Stimulated activated naive CD8-positive, alpha-beta T cell treated with anti-CD3 and anti-CD28 coated beads, Interleukin-15, amount 100 ng/mL, for 72 hours (primary cell): ENCODE measurements at places on chromosomes 1 and 21.

- no peak for DNase-seq
Observed at GRCh38 chr1:78339490-78339889, 151.3 kb upstream of the PTGFR start.

GRCh38 chr1:237670302-237670701 lies 220.4 kb downstream of the ZP4 start:
- DNase-seq, result no peak

DNA sequence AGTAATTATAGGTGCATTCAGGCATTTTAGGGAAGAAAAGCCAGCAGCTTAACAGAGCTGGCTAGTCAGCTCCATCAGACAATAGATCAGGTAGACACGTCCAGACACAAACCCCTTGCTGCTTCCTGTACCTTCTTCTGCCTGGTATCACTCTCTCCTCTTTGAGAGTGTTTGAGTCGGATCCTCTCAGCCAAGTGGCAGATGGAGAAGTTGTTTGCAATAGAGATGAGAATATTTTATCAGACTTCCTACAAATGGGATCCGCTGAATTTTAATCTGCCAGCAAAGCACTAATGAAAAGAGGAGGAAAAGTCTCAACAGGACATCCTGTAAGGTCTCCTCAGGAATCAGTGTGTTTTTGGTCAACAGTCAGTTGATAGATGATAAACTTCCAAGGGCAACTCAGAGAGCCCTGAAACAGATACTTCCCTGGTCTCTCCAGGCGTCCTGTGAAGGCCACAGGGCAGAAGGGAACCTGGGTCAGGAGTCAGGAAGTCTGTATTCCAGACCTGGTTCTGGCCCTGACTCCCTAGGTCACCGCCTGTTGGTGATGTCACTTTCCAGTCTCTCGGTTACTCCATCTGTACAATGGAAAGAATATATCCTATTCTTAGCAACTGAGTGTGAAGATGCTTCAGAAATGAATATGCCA lies 62.1 kb upstream of the PROX1 start:
- no peak for DNase-seq

- DNase-seq, result no peak
Observed at GRCh38 chr1:207836591-207837347, 74.2 kb downstream of the CD34 start.

- DNase-seq, result no peak
Observed at GRCh38 chr1:69163241-69163640, 404.5 kb upstream of the LRRC7 start.

DNA sequence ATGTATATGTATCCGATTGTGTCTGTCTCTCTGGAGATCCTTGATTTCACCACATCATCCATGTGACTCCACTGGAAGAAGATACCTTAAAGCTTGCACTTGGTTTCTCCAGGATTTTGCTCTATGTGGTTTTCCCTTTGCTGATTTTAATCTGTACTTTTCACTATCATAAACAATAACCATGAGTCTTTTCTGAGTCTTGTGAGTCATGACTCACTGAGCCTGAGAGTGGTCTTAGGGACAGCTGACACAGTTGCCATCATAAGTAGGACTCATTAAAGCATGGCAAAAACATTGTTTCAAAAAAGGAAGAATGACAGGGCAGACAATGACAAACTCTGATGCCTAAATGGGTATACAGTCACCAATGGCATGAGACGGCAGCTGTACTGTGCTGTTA lies 226.2 kb downstream of the AKT3 start:
- no peak for DNase-seq

GRCh38 chr1:160826546-160826945 lies 30.6 kb downstream of the LY9 start:
- no peak for DNase-seq

GRCh38 chr1:101152633-101153032 lies 84.2 kb upstream of the S1PR1 start:
- DNase-seq, result no peak

- DNase-seq, result no peak
Observed at GRCh38 chr1:27624467-27625178, 10.4 kb downstream of the FGR start.

DNA sequence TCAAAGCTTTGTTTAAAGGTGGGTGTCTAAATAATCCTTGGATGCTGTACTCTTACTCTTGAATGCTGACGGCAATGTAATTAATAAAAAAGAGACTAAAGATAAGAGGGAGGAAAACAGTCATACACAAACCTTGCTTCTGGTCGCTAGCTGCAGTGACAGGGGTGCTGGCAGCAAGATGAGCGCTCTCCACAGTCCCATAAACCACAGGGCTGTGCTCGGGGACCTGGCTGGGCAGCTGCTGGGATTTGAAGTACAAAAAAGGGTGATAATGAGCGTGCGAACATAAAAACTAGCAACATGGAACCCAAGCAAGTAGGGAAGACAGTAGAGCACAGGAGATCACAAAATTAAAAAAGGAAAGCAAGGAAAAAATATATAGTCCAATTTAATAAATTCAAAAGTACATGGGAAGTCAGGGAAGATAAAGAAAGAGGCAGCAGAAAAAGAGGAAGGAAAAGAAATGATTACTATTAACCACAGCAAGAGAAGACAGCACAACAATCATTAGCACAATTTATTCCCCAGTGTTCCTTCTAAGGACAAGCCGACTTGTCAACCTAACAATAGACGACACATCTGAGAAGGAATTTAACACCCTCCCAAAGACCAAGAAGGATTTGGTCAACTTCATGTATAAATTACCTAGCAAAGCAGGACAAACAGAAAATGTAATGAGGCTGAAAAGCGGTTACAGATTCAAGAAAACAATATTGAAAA lies 162.9 kb upstream of the HP1BP3 start:
- no peak for DNase-seq

DNA sequence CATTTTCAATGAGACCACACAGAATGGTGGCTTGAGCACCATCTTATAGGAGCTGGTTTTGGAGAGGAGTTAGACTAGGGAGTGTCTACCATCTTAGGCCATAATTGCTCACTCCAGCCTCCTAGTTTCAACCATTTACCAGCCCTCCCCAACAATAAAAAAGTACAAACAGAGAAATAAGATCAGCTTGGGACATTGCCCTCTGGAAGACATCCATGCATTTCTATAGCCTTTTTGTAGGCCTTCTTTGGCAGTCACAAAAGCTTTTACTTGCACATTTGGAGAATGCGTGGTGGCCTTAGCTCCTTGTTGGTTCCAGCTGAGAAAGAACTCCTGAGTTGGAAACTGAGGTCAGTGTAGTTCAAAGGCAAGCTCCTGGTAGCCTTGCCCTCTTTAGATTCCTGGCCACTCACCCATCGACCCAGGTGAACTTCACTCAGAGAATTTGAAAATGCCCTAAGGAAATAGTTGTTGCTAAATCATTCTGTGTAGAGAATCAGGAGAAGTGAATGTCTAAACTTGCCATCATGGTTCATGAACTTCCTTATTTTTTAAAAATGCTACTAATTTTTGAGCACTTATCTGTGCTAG lies 301.7 kb upstream of the PROX1 start:
- no peak for DNase-seq

GRCh38 chr1:198848206-198848605 lies 209.4 kb downstream of the PTPRC start:
- no peak for DNase-seq

GRCh38 chr1:33446590-33446989 lies 15.7 kb upstream of the PHC2 start:
- DNase-seq, result peak; percentile 26

DNA sequence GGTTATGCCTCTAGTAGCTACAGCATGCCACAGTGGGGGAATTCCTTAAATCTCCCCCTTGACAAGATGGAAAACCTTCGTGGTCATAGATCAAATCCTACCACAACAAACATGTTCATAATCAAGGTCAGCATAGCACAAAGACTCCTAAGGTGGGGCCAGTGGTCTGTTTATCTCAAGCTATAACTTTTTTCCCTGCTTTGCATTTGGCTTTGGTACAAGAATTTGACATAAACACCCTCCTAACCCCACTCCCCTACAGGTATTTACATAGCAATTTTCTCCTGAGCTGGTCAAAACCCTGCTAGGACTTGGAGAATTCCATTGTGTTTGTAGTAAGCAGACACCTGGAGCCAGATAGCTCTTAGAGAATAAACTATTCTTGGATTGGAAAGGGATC lies 58.5 kb downstream of the HIVEP3 start:
- no peak for DNase-seq

GRCh38 chr1:4265836-4266235 lies 365.8 kb upstream of the C1orf174 start:
- DNase-seq, result no peak

DNA sequence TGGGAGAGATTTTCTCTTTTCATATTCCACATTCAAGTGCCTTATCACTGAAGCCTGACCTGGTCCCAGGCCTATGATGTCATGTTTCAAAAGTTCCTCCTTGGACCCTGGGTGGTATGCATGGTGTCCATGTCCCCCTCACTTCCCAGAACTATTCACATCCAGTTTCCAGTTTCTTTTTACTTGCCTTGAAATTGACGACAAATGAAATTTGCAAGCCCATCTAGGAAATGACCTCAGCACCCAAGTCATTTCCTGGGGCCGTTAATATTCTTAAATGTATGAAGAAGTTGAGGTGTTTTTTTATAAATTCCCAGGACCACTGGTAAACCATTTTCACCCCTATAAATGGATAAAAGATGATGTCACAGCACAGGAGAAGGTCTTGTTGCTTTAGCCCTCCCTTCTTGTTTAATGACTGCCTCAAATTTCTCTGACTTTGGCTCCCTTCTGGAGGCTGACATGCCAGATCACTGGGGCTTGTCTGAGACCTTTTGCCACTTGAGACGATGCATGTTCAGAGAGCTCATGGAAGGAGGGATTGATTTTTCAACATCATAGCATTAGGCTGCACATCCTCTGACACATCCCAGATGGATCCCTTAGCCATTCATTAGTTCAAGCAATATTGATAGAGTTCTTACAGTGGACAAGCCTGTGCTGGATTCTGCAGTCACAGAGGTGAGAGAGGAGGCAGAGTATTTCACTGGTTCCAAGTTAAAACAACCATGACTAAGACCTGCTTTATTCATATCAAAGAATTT lies 221.3 kb downstream of the PLPP3 start:
- DNase-seq, result no peak

DNA sequence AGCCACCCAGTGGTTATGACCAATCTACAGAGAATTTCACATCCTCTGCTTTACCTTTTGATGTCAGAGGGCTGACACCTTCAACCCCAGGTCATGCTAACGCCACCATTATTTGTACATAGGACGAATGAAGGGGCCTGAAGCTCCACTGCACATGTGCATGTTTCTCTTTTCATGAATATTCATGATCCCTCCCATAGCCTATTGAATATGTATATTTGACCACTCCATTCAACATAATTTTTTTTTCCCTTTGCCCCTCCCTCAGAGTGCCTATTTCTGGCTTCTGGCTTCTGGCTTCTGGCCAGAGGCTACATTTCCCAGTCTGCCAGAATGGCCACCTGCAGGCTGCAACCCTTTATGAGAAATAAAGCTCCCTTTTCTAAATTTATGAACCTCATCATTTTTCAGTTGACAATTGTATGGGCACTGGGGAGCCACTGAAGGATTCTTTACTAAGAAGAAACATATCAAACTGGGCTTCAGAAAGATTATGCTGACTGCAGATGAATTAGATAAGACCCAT lies 406.7 kb downstream of the SIPA1L2 start:
- DNase-seq, result no peak

DNA sequence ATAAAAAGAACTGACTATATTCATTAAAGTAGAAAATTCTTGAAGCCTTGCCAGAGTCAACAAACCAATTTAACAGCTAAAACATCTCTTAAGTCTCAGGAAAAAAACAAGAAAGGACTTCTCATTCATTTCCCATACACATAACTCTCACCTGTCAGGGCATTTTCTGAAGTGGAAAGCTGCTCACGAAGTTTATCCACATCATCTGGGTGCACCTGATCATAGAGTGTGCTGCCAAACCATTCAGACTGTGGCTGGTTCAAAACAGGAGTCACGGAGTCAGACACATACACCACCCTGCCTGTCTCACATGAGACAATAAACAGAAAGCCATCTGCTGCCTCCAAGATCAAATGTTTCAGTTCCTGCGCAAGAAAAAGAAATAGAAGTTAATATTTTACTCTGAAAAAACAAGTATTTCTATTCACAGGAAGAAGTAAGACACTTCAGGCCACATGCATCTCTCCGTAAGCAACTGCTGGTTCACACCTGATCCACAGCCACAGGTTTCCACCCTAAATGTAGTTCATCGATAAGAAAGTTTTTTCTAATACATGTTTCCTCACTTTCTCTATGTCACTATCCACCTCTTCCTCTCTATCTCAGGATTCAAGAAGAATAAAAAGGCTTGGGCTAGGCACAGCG lies 28.2 kb upstream of the CTSK start:
- DNase-seq, result no peak

DNA sequence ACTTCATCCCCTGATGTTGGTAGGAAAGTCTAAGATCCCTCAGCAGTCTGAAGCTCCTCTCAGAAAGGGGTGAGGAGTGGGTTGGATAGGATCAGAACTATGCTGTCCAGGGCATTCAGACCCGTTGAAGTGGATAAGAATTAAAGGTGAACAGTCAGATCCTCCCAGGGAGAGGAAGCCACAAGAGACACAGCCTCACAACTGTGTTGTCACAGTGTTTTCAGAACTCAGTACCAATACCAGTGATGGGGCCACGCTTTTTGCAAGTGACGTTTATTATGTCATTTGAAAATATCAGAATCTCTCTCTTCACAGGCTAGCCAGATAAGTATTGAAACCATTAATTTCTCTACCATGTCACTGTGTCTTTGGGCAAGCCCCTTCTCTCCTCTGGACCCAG lies 15.4 kb upstream of the EPS15 start:
- no peak for DNase-seq

DNA sequence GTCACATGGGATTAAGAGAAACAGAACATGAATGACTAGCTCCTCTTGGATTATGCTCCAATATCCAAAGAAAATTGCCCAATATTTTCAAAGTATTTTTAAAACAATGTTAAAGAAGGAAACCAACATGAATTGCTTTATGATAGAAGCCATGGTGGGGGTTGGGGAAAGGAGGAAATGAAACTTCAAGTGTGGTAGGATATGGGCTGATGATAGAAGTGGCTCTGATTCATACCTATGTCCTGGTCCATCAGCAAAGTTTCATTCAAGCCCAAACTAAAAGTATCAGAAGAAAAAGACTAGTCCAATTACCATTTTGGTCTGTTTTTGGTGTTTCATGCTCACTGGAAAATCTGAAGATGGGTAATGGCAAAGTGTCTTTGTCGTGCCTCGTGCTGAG lies 104.2 kb upstream of the PROX1 start:
- DNase-seq, result no peak

DNA sequence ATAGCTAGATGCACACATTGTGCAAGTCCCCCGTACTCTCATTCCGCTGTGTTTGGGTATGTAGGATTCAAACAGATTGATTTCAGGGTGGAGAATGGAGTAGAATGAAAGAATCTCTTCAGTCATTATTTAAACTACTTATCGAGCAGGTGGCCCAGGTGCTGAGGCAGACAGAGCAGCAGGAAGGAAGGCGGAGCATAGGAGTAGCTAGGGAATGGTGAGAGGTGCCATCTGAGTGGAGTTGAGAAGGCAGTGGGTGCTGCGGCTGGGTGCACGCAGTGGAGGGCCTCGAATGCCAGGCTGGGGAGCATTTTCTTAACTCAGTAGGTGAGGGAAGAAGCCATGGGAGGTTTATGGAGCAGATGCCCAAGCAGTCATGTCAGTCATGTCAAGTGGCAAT lies 45.2 kb upstream of the CD101 start:
- no peak for DNase-seq

GRCh38 chr1:178137238-178137637 lies 43.3 kb downstream of the RASAL2 start:
- DNase-seq, result no peak

- no peak for DNase-seq
Observed at GRCh38 chr1:26597629-26598039, 68.1 kb downstream of the RPS6KA1 start.

- DNase-seq, result no peak
Observed at GRCh38 chr1:78005448-78005722, 646 bp downstream of the DNAJB4 start.
